Spinal cord (tissue), 10 donors: ENCODE measurements at places on chromosomes 4 and X.

DNA sequence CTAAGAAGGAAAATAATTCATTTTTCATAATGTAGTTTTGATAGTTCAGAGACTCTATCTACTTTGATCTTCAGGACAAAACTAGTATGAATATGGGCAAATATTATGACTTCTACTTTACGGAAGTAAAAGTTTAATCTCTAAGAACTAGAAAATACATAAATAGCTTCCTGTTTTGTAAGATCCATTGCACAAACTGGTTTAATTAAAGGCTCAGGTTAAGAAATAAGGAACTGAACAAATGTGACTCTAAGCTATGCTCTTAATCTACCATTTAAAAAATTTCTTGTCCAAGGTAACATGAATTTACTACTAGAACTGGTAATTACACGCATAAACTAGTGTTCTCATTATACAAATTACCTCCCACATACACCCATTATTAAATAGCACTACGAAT lies 360.6 kb downstream of the INPP4B start:
- DNase-seq = no peak

GRCh38 chrX:10755439-10756334 lies 135.3 kb upstream of the MID1 start:
- DNase-seq = no peak

DNA sequence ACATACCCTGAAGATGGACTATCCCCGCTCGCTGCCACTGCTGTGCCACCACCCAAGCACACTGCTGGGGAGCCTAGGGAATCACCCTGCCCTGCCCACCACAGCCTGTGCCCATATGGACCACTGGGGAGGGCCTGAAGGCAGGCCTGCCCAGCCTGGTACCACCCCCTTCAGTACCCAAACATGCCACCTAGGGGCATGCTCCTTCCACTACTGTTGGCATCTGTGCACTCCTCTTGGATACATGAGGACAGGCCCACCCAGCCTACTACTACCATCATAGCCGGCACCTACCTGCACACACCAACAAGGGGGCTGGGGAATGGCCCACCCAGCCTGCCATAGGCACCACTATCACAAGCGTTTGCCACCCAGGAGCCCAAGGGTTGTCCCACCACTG lies 30.1 kb upstream of the PRDX4 start:
- DNase-seq = no peak

DNA sequence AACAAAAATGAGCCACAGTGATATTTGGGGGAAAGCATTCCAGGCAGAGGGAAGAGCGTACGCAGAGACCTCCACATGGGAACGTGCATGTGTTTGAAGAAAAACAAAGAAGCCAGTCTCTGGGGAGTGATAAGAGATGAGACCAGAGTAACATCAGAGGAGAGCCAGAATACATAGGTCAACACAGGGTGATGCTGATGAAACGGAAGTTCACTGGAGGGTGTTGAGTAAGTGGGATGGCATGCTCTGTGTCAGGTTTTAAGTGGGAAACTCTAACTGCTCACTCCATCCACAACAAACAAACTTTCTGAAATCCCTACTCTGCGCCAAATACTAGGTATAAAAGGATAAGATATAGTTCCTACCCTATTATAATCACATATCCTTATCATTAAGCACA lies 110.0 kb downstream of the ARHGAP6 start:
- no peak for DNase-seq

- no peak for DNase-seq
Observed at GRCh38 chr4:166846939-166847338, 387.4 kb downstream of the SPOCK3 start.
